Mesenchymal stem cell (in vitro differentiated cells and primary cell): ENCODE measurements at places on chromosomes 3 and 15.

DNA sequence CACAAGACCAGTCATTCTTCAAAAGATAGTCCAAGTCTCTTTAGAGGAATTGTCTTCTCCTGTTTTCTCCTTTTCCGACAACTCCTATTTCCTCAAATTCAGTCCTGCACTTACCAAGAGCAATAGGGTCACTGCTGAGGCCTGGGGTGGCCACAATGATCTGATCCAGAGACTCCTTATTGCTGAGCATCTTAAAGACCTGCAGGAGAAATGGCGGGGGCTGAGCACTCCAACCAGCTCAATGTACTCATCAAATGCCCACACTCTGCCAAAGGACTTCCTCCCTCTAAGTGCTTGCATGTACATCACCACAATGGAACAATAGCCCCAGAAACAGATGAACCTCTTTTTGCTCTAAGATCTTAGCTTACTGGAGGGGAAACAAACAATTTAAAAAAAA lies 9.6 kb downstream of the UBL7 start:
- H3K4me3 ChIP-seq: no peak overlapping the region
- DNase-seq: no peak
- H3K27ac ChIP-seq: no peak overlapping the region
- H3K36me3 ChIP-seq: peaks cover 93% of the 10 kb centered on the region

DNA sequence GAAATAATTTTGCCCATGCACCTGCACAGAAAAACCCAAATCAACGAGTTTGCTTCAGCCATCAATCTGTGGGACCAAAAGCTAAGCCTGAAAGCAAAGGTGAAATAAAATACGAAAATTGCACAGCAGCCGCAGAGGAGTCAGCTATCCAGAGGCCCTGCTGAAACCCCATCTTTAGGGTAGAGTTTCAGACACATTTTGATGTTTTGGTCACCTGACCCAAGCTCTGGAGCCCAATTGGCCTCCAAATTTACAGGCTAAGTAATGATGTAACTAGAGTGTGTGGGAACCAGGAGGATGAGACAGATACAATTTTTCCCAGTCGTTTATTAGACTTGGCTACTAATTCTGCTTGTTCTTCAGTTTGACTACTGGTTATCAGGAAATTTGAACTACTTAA lies 308.6 kb upstream of the ATP11B start:
- DNase-seq: no peak
- no peaks in the 10 kb centered on the region for H3K36me3 ChIP-seq
- H3K27ac ChIP-seq: no peak overlapping the region
- no peaks in the 10 kb centered on the region for H3K27me3 ChIP-seq
- no peaks in the 10 kb centered on the region for H3K4me1 ChIP-seq

- no peaks in the 10 kb centered on the region for H3K36me3 ChIP-seq
- H3K27ac ChIP-seq: no peak overlapping the region
- H3K27me3 ChIP-seq: no peaks in the 10 kb centered on the region
- H3K4me3 ChIP-seq: no peak overlapping the region
These were observed 231.5 kb downstream of the EFHB start for GRCh38 chr3:19702416-19703078.

DNA sequence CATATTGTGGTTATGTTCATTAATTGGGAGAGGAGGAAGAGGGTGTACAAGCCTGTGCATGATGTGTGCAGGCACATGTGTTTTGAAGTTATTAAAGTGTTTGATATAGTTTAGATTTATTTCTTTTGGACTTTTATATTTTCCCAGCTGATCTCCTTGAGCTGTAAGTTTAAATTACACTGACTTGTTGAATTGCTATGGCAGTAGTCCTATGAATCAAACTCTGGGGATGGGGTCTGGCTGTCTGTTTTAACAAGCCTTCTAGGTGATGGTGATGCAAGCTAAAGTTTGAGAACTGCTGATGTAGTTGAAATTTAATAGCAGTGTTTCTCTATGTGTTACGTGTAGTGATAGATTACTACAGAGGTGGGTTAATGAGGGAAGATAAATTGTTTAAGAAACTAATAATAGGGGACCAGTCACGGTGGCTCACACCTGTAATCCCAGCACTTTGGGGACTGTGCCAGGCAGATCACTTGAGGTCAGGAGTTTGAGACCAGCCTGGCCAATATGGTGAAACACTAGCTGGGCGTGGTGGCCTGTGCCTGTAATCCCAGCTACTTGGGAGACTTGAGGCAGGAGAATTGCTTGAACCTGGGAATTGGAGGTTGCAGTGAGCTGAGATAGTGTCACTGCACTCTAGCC lies 7.0 kb downstream of the ARIH1 start:
- no peak overlapping the region for H3K4me3 ChIP-seq
- no peaks in the 10 kb centered on the region for H3K27me3 ChIP-seq
- H3K4me1 ChIP-seq: peaks cover 11% of the 10 kb centered on the region
- H3K36me3 ChIP-seq: peaks cover 32% of the 10 kb centered on the region
- DNase-seq: no peak

DNA sequence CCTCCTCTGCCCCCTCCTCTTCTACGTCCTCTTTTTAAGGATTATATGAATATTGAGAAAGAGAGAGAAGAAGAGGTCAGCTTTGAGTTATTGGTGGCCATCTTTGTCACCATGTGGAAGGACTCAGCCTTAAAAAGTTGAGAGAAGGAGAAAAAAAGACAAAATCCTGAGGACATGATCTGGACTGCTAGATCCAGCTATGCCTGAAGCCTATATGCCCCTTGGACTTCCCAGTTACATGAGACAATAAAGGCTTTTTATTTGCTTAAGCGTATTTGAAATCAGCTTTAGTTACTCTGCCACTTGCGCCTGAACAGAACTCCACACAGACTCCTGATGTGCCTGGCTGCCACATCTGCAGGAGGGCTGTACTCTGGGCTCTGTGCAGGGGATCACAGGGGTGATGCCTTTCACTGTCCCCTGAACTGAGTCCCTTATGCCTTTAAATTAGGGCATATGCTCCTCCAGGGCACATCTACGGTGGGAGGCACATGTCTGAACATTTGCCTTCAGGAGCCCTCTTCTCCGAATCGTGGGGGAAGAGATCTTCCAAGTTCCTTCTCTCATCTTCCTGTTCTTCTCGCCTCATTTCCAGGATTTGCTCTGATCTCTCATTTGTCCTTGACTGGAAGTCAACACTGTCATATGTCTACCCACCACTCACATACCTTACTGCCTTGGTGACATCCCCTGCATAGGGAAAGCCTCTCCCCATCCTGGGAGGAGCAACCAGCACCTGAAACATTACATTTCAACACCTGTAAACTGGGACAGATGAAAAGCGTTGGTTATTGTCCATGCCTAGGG lies 14.0 kb upstream of the PLA2G4E start:
- no peak for DNase-seq
- H3K36me3 ChIP-seq: no peaks in the 10 kb centered on the region
- no peak overlapping the region for H3K4me3 ChIP-seq
- peaks cover 8% of the 10 kb centered on the region for H3K27me3 ChIP-seq

- H3K36me3 ChIP-seq: no peaks in the 10 kb centered on the region
- H3K4me1 ChIP-seq: peaks cover 6% of the 10 kb centered on the region
- H3K27ac ChIP-seq: no peak overlapping the region
- H3K4me3 ChIP-seq: no peak overlapping the region
- DNase-seq: peak; percentile 25
These were observed 51.8 kb downstream of the SLC12A8 start for GRCh38 chr3:125160606-125161371.

DNA sequence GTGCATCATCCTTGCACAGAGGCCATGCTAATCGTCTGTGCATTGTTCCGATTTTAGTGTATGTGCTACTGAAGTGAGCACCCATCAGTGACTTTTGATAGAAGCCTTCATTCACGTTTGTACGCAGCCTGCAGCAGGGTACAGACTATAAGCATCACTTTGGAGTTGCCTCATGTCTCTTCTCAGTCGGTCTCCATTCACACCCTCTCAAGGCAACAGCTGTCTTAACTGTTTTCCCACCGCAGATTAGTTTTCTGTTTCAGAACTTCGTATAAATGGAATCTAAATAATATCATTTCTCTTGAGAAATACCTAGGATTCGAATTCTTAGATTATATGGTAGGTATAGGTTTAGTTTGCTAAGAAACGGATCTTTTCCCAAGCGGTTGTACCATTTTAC lies 143.2 kb downstream of the KLHL25 start:
- H3K27me3 ChIP-seq: no peaks in the 10 kb centered on the region
- DNase-seq: no peak
- H3K36me3 ChIP-seq: peaks cover 10% of the 10 kb centered on the region
- no peak overlapping the region for H3K27ac ChIP-seq
- peaks cover 6% of the 10 kb centered on the region for H3K4me1 ChIP-seq

DNA sequence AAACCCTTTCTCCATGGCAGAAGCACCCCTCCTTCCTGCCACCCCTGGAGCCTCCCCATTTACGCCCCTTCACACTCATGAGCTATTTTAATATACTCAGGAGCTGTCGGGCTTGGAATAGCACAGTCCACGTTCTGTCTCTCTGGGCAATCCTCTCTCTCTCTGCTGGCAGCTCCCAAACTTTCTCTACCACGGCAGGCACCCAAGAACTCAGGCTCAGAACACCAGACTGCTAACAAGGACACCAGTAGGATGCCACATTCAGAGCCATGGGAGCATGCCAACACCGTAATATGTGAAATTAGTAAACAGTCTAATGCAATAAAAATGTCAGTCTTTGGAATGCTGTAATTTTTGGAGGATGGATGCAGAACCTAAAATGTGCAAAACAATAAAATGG lies 19.3 kb downstream of the TNFAIP8L3 start:
- peaks cover 8% of the 10 kb centered on the region for H3K4me1 ChIP-seq
- H3K36me3 ChIP-seq: no peaks in the 10 kb centered on the region
- H3K27ac ChIP-seq: no peak overlapping the region
- H3K4me3 ChIP-seq: no peak overlapping the region
- no peak for DNase-seq

- DNase-seq: no peak
- H3K4me1 ChIP-seq: peaks cover 3% of the 10 kb centered on the region
- no peak overlapping the region for H3K27ac ChIP-seq
- no peaks in the 10 kb centered on the region for H3K36me3 ChIP-seq
These were observed 26.7 kb downstream of the SLC12A8 start for GRCh38 chr3:125185805-125186204.

DNA sequence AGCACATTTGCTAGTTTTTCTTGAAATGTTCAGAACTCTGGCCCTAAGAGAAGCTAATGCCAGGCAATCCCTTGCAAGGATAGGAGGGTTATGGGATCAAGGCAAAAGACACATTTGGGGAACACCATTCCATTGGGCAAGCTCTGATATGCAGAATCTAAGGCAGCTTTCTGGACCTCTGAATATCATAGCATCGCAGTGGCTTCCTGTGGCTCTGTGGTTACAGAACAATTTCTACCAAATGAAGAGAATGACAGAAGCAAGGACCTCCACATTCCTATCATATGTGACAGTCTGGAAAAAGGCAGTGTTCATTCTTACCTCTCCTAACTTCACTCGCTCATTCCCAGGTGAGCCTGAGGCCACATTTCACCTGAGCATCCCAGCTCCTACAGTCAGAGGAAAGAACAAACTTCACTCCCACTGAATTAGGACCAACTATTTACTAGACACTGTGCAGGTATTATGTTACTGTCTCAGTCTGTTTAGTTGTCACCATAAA lies 836.1 kb upstream of the CFAP20DC start:
- no peak for DNase-seq
- no peaks in the 10 kb centered on the region for H3K4me1 ChIP-seq
- H3K4me3 ChIP-seq: no peak overlapping the region
- H3K27ac ChIP-seq: no peak overlapping the region

DNA sequence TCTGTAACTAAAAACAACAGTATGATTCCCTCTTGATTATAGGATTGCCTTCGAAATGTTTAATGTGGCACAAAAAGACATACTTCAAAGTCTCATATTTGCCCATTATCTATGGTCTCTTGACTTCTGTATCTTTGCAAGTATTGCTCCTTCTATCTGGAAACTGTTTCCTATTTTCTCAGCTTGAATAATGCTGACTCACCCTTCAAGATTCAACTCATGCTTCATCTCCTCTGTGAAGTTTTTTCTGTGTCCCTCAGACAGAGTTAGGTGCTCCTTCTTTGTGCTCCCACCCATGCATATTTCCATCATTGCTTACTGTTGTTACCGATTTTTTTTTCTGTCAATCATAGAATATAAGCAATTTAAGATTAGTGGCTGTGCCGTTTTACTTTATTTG lies 192.8 kb upstream of the ROBO1 start:
- no peaks in the 10 kb centered on the region for H3K4me1 ChIP-seq
- H3K4me3 ChIP-seq: no peak overlapping the region
- no peaks in the 10 kb centered on the region for H3K27me3 ChIP-seq
- H3K27ac ChIP-seq: no peak overlapping the region

DNA sequence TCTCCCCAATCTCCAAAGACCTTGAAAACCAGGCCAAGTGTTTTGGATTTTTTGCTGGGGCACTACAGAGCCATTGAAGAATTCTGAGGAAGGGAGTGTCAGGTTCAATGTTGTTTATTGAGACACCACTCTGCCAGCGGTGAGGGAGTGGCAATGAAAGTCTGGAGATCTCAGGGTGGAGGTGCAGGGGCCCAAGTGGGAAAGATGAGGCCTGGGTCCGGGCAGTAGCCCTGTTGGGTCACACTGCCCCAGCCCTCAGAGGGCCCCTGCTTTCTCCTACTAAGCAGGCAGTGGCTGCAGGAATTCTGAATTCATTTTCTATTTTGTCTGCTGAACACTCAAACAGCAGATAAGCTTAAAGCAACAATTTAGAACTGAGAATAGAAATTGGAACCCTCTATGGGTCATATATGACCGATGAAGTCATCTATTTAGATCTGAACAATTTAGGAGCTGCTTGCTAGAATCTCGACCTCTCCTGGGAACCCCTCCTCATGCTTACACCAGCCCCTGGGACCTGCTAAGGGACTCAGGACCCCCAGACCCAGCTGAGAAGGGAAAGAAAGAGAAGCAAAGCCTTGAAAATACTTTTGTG lies 17.9 kb downstream of the HRH1 start:
- peaks cover 16% of the 10 kb centered on the region for H3K36me3 ChIP-seq
- H3K27ac ChIP-seq: no peak overlapping the region
- peaks cover 12% of the 10 kb centered on the region for H3K4me1 ChIP-seq
- no peak for DNase-seq
- H3K4me3 ChIP-seq: no peak overlapping the region

DNA sequence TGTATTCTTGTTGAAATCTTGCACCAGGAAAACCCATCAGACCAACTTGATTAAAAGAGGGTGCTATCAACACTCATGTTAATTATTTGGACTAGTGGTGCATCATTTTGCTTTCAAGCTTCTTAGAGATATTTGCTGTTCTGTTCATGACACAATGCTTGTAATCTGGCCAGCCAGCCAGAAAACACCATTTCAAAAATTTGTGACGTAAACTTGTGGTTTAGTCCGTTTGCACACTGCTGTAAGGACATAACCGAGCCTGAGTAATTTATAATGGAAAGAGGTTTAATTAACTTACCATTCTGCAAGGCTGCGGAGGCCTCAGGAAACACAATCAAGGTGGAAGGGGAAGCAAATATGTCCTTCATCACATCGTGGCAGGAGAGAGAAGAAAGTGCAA lies 374.3 kb upstream of the TGFBR2 start:
- peak; percentile 89 for DNase-seq
- H3K36me3 ChIP-seq: no peaks in the 10 kb centered on the region
- H3K27ac ChIP-seq: no peak overlapping the region
- no peak overlapping the region for H3K4me3 ChIP-seq
- no peaks in the 10 kb centered on the region for H3K4me1 ChIP-seq
- no peaks in the 10 kb centered on the region for H3K27me3 ChIP-seq
